ENCODE measurements at places on chromosomes 2 and 18.

- DNase-seq, result no peak
Observed at GRCh38 chr2:11022064-11022463, 110.3 kb downstream of the KCNF1 start.

- DNase-seq, result no peak
Observed at GRCh38 chr2:109700680-109701274, 86.6 kb downstream of the SOWAHC start.

- DNase-seq, result no peak
Observed at GRCh38 chr2:195697681-195698220, 40.7 kb downstream of the SLC39A10 start.

GRCh38 chr2:3692375-3692774 is 11.0 kb upstream of the DCDC2C start:
- DNase-seq, result no peak

- DNase-seq, result no peak
Observed at GRCh38 chr2:134137182-134137611, 116.7 kb upstream of the MGAT5 start.

DNA sequence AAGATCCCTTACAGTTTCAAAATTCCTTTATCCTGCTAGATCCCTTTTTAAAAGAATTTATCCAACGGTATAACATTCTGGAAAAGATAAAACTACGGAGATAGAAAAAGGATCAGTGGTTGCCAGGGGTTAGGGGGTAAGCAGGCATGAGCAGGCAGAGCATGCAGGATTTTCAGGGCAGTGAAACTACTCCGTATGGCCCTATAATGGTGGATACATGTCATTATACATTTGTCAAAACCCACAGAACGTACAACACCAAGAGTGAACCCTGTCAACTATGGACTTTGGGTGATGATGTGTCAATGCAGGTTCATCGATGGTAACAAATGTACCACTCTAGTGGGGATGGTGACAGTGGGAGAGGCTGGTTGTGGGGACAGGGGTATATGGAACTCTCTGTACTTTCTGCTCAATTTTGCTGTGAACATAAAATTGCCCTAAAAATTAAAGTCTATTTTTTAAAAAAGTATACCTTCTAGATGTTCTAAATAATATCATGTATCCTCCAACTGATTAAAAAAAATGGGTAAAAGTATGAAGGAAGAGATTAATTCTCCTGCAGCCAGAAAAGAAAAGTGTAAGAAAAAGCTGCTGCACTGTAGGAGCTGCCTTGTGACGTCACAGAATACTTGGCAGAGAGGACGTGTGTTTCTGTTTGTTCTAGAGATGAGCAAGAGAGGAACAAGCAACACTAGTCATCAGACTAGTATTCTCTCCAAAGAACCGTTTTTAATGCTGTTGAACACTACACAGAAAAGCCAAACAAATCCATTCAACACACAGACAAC is 23.6 kb downstream of the ANKRD44 start:
- DNase-seq, result no peak

GRCh38 chr2:241777686-241778627 is 1.3 kb downstream of the GAL3ST2 start:
- DNase-seq, result no peak

Measured in posterior cingulate gyrus (tissue), 11 donors.